T-cell (primary cell): ENCODE measurements at places on chromosomes 5 and 9.

GRCh38 chr9:108463932-108464606 lies 391.7 kb downstream of the ACTL7B start:
- H3K4me1 ChIP-seq, result no peaks in the 10 kb centered on the region
- H3K4me3 ChIP-seq, result no peak overlapping the region
- H3K27ac ChIP-seq, result no peak overlapping the region

GRCh38 chr9:125511789-125512660 lies 195.0 kb downstream of the MAPKAP1 start:
- DNase-seq, result no peak
- peaks cover 9% of the 10 kb centered on the region for H3K4me1 ChIP-seq
- H3K36me3 ChIP-seq, result no peaks in the 10 kb centered on the region
- no peak overlapping the region for H3K27ac ChIP-seq
- H3K4me3 ChIP-seq, result no peak overlapping the region

- DNase-seq, result no peak
- no peaks in the 10 kb centered on the region for H3K27me3 ChIP-seq
- H3K36me3 ChIP-seq, result no peaks in the 10 kb centered on the region
- no peak overlapping the region for H3K4me3 ChIP-seq
Observed at GRCh38 chr5:1919209-1919566, 36.5 kb upstream of the IRX4 start.

DNA sequence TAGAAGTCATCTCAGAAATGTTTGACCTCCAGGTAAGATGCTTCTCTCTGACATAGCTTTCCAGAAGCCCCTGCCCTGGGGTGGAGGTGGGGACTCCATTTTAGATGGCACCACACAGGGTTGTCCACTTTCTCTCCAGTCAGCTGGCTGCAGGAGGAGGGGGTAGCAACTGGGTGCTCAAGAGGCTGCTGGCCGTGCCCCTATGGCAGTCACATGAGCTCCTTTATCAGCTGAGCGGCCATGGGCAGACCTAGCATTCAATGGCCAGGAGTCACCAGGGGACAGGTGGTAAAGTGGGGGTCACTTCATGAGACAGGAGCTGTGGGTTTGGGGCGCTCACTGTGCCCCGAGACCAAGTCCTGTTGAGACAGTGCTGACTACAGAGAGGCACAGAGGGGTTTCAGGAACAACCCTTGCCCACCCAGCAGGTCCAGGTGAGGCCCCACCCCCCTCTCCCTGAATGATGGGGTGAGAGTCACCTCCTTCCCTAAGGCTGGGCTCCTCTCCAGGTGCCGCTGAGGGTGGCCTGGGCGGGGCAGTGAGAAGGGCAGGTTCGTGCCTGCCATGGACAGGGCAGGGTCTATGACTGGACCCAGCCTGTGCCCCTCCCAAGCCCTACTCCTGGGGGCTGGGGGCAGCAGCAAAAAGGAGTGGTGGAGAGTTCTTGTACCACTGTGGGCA lies 642 bp downstream of the CSF2 start:
- no peak overlapping the region for H3K4me3 ChIP-seq
- no peak for DNase-seq
- H3K27me3 ChIP-seq, result no peaks in the 10 kb centered on the region
- H3K27ac ChIP-seq, result no peak overlapping the region
- peaks cover 30% of the 10 kb centered on the region for H3K4me1 ChIP-seq
- no peaks in the 10 kb centered on the region for H3K36me3 ChIP-seq

DNA sequence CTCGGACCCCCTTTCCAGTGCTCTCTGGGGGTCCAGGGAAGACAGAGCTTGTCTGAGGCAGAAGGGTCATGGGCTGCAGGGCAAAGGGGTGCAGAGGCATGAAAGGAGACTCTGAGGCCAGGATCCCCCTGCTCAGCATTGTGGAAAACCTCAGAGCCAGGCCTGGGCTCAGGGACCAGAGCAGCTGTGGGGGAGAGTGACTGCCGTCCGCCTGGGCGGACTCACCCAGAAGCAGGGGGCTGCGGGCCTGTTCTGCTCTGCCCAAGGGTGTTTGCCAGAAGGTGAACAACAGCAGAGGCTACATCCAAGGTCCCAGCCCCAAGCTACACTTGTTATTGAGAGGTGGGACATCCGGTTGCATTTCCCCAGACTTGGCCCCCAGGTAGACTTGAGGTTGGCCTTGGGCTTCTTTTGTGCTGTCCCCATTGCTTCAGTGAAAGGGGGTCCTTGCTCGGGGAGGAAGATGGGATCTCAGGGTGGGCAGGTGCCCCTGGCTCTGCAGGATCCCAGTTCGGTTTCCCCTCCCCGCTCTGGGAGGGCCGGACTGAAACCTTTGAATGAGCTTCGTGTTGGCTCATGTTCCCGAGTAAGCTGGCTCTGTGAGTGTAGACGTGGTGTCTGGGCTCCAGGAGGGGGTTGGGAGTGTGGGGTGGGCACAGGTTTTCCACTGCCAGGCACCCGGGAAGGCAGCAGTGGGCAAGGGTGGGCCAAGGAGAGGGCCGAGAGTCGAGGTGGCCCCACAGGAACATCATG lies 92.1 kb downstream of the COL5A1 start:
- H3K27me3 ChIP-seq, result no peaks in the 10 kb centered on the region
- H3K27ac ChIP-seq, result no peak overlapping the region
- DNase-seq, result no peak
- H3K4me3 ChIP-seq, result no peak overlapping the region
- no peaks in the 10 kb centered on the region for H3K4me1 ChIP-seq

DNA sequence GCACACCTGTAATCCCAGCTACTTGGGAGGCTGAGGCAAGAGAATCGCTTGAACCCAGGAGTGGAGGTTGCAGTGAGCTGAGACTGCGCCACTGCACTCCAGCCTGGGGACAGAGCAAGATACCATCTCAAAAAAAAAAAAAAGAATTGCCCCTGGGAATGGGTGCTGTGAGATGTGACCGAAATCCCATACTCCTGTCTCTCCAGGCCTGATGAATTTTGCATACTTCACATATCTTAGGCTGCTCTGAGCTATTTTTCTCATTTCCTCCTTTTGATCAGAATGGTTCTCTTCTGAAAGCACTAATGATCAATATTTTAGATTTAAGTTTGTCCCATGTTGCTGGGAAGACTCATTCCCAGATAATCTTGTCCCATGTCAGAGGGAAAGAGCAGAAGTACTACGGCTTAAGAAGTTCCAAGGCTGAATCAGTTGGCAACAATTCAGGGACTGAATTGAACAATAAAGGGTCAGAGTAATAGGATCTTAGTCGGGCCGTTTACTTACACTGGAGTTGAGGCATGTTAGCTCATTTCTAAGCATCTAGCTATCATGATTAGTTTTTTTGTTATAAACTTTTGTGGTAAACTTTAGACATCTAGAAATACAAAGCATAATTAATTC lies 44.2 kb upstream of the TENT2 start:
- no peak for DNase-seq
- H3K36me3 ChIP-seq, result no peaks in the 10 kb centered on the region
- H3K4me3 ChIP-seq, result no peak overlapping the region
- no peaks in the 10 kb centered on the region for H3K4me1 ChIP-seq

DNA sequence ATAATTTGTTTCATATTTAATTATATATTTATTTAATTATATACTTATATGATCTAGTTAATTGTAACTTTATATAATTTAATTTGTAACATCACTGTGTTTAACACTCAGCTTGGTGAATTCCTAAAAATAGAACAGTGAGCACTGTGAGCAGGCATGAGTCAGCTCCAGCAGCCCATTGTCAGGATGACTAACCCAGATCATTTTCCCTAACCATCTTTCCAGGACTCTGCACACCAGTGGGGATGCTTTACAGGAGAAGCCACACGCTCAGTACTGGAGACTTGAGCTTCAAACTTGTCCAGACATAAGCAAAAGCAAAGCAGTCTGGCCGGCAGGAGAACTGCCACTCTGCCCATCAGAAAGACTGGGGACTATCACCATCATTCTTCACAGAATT lies 446.2 kb upstream of the TRPC7 start:
- DNase-seq, result no peak
- no peak overlapping the region for H3K4me3 ChIP-seq
- no peaks in the 10 kb centered on the region for H3K4me1 ChIP-seq
- no peaks in the 10 kb centered on the region for H3K27me3 ChIP-seq
- H3K27ac ChIP-seq, result no peak overlapping the region
- no peaks in the 10 kb centered on the region for H3K36me3 ChIP-seq

DNA sequence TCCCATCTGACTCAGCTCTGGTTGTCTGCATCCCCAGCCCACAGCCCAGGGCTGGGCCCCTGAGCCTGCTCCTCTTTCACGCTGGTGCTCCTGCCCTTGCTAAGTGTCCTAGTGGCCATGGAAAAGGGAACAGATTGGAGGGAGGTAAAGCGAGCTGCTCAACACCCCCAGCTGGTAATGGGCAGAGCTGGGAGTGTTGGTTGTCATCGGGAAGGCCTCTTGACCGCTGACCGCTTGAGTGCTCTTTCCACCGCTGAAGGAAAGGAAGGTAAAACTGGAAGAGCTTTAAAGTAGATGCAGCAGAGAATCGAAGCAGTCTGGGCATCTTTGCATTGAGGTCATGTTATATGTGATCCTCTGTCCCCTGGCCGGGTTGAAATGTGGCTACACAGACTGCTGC lies 60.2 kb downstream of the CRB2 start:
- no peak overlapping the region for H3K27ac ChIP-seq
- H3K27me3 ChIP-seq, result no peaks in the 10 kb centered on the region
- H3K36me3 ChIP-seq, result peaks cover 2% of the 10 kb centered on the region
- no peak for DNase-seq
- no peaks in the 10 kb centered on the region for H3K4me1 ChIP-seq
- no peak overlapping the region for H3K4me3 ChIP-seq

GRCh38 chr5:150660108-150660831 lies 781 bp upstream of the MYOZ3 start:
- peaks cover 27% of the 10 kb centered on the region for H3K27me3 ChIP-seq
- no peak overlapping the region for H3K4me3 ChIP-seq
- H3K4me1 ChIP-seq, result no peaks in the 10 kb centered on the region
- no peaks in the 10 kb centered on the region for H3K36me3 ChIP-seq
- no peak overlapping the region for H3K27ac ChIP-seq
